ENCODE measurements at places on chromosomes 5 and 9.

- DNase-seq = no peak
Measured at GRCh38 chr9:86908261-86908660, 39.0 kb downstream of the GAS1 start.

DNA sequence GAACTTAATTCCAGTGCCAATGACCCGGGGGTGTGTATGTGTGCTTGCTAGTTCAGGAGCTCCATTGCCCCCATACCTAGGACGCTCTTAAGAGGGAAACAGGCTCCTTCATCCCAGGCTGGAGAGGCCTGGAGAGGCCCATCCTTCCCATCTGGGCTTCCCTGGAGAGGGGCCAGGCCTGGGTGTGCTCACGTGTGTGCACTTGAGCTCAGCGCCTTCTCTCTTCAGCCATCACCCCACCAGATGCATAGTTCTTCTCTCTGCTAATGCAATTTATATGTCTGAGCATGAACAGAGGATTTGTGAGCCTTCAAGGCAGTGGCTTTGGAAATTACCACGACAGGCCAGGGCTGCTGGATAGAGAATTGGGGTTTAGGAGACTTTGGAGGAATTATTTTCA lies 48.6 kb upstream of the SHB start:
- no peak for DNase-seq

DNA sequence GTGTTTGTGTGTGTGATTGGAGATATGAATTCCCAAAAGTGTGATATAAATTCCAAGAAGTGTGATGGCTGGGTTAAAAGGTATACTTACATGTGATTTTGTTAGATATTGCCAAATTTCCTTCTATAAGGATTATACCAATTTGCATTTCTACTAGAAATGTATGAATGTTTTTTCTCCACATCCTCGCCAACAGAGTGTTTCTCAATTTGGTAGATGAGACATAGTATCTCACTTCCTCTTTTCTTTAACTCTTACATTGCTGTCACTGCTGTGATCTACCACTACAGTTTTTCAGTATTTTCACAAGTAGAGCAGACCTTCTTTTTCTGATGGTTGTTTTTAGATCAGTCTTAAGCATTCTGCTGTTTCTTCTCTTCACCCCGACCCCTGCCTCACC lies 111.3 kb downstream of the FER start:
- peak; percentile 76 for DNase-seq

DNA sequence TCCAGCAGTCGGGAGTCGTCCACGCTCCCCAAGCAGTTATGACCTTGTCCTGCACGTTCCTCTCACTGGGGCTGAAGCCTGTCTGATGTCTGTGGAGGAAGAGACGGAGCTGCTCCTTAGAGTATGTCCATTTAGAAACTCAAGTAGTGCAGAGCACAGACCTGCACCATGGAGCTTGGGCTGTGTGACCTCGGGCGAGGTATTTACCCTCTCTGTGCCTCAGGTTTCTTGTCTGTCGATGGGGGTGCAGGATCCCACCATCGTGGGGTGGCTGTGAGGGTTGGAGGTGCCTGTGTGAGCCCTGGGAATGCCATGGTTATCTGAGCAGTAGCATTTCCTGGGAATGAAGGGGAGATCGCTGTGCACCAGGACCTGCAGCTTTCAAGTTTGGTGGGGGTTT lies 14.2 kb downstream of the TRAF2 start:
- DNase-seq = no peak

DNA sequence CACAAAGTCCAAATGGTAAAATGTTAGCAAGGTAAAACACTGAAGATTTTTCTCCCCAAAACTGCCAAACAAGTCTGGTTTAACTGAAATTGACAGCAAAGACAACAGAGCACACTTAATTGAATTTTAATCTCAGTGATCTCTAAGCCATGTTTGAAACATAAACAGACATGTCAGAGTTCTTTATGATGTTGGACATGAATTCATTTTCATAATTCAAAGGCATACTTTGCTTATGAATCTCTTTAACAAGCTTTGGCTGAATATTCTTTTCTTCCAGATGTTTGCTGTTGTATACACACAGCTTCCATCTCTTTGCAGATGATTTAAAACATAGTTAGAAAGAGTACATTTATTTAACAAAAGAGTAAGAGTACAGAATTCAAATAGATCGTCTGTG lies 509.1 kb downstream of the RAB3C start:
- no peak for DNase-seq

DNA sequence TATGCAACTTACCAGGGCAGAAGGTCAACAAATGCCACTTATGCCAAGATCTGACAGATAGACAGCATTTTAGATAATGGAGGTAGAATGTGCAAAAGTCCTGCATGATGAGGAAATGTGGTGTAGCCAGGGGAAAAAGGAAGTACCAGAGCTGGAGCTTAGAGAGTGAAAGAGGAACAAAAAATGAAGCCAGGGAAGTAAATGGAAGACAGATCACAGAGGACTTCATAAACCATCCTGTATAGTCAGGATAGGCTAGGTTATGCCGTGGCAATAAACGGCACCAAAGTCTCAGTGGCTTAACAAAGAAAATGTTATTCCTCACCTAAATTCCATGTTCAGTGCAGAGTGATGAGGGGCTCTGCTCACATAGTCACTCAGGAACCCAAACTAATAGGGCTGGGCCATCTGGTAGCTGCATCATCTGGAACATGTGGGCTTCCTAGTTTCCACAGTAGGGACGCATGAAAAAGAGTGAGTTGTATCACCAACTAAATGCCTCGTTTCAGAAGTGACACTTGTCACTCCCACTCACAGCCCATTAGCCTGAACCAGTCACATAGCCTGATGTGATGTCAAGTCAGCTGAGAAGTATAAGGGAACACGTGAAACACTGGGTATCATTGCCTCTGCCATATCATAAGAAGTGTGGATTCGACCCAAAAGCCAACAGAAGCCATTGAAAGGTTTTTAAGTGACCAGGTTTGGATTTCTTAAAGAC lies 70.3 kb downstream of the SH3RF2 start:
- no peak for DNase-seq

DNA sequence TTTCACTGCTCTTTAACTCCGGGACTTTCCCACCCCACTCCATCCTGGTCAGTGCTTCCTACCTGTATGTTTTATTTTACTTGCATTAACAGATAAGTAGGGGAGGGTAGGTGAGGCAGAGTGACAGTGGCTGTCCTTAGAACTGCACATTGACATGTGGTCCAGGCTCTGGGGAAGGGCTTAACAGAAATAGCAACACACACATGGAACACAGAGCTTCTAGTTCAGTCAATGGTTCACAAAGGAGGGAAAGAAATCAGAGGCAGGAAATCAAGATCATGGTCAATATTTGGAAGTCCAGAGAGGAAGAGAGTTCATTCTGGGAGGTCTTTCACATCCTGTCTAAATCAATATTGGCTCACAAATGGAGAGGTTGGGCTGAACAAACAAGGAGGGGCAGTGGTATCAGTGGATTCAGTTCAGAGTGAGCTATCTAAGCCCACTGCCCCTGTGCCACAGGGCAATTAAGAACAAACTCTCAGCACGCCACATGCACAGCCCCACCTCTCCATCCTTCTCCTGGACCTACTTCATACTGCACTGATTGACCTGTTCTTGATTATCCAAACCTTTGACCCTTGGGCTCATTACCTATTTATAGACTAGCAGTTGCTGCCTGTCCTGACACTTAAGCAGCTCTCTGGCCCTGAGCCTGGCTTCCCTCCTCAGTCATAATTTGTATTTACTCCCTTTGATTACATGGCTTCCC lies 6.2 kb upstream of the VPS13A start:
- no peak for DNase-seq

DNA sequence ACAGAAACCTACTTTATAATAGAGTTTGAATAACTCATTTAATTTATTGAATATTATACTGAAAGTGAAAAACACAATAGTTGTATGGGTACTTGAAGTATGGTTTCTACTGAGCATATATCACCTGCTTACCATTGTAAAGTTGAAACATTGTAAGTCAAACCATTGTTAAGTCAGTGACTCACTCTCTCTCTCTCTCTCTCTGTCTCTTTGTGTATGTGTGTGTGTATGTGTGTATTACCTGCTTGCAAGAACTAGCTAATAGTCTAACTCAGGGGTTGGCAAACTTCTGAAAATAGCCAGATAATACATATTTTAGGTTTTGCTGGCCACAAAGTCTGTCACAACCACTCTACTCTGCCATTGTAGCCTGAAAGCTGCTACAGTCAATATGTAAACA lies 564.3 kb upstream of the ZNF608 start:
- no peak for DNase-seq

DNA sequence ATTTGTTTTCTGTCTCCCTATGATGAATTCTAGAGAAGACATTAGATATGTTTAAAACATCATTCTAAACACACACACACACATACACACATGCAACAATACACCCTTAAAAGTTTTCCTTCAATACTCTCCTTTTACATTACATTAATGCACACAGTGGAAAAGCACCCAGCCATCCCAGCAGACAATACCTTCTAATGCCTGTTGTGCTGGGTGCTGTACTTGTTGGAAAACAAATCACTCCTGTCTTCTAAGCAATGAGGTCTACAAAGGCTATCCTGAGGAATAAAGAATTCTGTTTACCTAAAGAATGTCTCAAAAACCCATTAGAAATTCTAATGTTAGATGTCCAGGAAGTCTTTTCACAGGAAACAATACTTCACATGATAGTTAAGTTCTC lies 259.1 kb upstream of the PPP1R2B start:
- DNase-seq = no peak

GRCh38 chr5:155649666-155650065 lies 636.1 kb downstream of the KIF4B start:
- no peak for DNase-seq

DNA sequence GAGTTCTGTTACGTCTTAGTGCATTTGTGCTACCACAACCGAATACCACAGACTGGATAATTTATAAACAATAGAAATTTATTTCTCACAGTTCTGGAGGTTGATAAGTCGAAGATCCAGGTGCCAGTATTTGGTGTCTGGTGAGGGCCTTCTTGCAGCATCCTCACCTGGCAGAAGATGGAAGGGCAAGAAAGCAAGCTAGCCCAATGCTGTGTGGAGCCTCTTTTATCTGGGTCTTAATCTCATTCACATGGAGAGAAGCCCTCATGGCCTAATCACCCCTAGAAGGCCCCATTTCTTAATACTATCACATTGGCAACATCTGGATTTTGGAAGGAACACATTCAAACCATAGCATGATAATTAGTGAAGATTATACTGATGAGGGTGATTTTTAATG lies 159.3 kb downstream of the CHSY3 start:
- DNase-seq = no peak

GRCh38 chr9:130117816-130118632 lies 54.2 kb upstream of the NCS1 start:
- DNase-seq = no peak

DNA sequence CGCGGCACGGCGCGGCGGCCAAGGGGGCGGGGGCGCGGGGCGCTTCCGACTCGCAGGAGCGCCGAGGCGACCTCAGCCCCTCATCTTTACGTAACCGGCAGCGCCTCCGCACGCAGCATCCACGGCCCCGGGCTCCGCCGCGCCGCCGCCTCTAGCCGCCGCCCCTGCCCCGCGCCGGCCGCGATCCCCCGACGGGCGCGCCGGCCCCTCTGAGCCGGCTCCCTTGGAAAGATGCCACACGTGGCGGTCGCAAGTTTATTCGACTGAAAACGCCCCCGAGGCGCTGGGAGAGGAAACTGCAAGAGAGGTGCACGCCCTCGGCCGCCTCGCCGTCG lies 1.0 kb downstream of the KLF9 start:
- DNase-seq = no peak

- DNase-seq = no peak
Measured at GRCh38 chr9:135596211-135596610, 34.7 kb downstream of the PAEP start.
